ENCODE measurements at places on chromosomes 2 and 18.
A peak's percentile ranks its signal among the peaks of the same experiment; 100 is the strongest.

DNA sequence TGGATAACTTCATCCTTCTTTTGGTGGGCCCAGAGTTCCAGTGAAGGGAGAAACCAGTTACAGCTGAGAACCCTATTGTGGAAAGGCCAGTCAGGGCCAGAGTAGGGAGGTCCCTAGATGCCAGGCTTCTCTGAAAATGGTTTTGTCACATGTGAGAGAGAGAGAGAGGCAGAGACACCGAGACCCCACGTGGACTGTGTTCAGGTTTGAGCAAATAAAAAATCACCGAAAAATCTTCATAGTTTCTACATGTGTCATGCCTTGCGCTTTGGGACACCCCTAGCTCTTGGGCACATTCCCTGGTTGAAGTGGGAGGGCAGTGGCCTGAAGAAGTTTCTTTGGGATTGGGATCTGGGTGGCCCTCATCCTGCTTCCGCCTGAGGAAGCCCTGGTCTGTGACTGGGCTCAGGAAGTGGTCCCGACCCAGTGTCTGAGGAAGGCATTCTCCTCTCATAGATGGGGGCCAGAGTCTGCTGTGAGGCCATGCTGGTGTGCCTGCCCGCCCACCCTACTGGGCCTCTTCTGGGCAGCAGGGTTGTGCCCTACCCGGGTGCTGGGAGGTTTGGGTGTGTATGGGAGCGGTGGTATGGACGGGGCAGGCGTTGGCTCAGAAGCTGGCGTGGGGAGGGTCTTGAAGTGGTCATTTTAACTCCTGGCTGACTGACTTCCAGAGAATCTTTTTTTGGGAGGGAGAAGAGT, 16.1 kb downstream of the NCK2 start:
- DNase-seq, result no peak

- no peak for DNase-seq
Observed at GRCh38 chr2:234863043-234863934, 88.5 kb upstream of the SH3BP4 start.

- peak; percentile 69 for DNase-seq
Observed at GRCh38 chr2:234292205-234292961, 204.5 kb downstream of the ARL4C start.

DNA sequence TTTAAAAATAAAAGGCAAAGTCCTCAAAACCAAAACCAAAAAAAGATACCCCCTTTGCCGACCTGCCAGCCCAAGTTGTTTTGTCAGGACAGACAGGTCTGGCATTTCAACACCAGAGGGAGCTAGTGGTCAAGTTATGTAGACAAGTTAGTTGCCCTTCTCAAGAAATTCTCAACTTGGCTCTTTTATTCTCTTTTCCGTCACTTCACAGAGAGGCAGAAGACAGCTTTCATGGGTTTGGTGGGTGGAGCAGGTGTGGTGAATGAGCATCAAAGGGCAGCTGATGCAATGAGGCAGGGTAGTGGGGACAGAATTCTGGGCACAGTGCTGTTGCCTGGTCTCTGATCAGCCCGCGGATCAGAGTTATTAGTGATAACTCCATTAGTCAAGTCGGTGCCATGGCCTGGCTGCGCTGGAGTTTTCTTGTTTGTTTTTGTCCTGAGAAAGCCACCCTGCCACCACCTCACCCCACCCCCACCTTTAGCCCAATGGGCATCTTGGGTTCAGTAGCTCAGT, 303.7 kb upstream of the EPAS1 start:
- DNase-seq, result peak; percentile 20

DNA sequence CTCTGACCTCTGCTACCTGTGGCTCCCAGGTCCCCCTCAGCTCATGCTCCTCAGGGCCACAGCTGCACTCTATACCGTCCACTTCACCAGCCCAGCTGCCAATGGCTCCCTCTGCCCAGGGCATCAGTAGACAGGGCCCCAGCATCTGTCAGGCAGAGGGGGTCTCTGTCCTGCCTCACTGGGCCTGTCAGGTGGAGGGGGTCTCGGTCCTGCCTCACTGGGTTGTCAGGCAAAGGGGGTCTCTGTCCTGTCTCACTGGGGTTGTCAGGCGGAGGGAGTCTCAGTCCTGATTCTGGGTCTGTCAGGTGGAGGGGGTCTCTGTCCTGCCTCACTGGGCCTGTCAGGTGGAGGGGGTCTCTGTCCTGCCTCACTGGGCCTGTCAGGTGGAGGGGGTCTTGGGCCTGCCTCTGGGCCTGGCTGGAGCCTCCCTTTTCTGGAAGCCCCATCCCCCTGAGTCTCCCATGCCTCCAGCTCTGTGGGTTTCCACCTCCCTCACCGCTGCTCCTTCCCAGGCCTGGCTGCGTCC, 19.9 kb downstream of the SNORC start:
- no peak for DNase-seq

DNA sequence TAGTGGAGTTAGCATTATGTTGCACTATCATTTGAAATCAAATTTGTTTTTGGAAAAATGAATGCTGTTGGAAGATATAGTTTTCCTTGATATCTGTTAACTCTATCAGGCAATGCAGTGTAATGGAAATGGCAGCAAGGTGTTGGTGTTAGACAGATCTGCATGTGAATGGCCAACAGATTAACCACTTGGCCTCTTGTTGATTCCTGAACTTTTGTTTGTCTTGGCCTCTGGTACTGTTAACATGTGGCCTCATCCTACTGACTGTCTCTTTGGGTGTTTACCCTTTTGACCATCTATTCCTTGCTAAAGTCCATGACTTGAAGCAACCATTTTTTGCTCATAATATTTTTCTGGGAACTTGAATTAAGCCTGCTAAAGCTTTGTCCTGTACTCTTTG, 110.2 kb upstream of the CDH2 start:
- no peak for DNase-seq

GRCh38 chr2:168340931-168341330, 93.5 kb upstream of the STK39 start:
- DNase-seq, result no peak

DNA sequence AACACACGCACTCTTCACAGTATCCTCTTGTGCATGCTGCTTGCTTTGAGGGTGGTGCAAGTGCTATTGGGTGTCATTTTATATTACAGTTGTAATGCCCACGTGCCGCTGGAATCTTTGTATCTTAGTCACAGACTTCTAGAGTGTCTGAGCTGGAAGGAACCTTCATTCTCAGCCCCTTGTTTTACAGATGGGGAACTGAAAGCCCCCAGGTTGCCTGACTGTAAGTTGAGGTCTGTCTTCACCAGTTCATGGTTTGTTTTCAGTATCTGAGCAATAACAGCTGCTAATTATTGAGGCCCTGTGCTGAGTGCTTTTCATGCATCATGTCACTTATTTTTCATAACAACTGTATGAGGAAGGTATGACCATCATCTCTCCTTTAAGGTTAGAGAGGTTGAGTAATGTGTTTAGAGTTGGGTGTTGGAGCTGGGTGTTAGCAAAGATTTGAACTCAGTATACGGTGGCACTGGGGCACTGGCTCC, 77.0 kb downstream of the PRKCE start:
- DNase-seq, result no peak

DNA sequence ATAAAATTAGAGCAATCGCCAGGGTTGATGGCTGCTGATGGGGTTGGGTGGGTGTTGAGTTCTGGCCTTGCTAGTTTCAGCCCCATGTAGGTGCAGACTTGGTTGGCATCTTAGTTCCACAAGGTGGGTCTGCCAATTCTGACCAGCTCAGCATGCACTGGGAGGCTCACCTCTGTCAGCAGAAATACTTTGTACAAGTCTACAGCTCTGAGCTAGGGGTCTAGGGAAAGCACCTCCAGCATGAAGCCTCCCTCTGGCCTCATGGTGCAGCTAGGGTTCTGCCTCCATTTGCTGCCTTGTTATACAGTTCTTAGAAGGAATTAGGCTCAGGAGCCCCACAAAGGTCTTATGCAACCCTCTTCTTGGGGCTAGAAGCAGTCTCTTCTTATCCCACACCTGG, 278.9 kb upstream of the HDAC4 start:
- no peak for DNase-seq

DNA sequence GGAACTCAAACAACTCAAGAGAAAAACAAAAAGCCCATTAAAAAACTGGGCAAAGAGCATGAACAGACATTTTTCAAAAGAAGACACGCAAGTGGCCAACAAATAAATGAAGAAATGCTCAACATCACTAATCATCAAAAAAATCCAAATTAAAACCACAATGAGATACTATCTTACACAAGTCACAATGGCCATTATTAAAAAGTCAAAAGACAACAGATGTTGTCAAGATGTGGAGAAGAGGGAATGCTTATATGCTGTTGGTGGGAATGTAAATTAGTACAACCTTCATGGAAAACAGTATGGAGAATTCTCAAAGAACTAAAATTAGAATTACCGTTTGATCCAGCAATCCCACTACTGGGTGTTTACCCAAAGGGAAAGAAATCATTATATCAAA, 15.1 kb downstream of the LMAN1 start:
- DNase-seq, result no peak

- DNase-seq, result no peak
Observed at GRCh38 chr18:9260388-9261380, 73.9 kb upstream of the TWSG1 start.

- DNase-seq, result no peak
Observed at GRCh38 chr2:204065566-204065965, 129.0 kb downstream of the ICOS start.

DNA sequence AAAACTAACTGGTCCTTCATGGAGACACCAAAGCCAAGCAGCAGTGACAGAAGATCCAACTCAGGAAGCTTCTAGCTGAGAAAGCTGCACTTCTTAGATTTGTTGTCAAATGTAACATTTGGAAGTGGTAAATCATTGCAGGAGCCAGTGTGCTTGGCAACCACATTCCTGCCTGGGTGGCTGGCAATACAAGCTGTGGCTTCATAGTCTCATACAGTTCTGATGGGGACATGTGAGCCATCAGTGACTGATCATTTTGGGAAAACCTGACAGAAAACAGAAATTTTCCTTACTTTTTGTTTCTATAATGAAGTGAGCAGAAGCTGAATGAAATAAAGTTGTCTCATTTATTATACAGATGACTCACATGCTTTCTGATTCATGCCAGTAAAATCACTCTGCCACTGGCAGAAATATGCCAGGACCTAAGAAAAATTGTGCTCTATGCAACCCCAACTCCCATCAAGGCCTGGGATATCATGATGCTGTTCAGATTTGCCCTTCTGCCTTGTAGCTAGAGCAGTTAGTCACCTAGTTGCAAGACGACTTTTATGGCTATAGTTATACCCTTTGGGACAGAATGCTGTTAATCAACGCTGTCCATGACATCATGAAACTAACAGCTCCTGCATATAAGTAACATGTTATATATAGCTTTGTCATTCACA, 508.1 kb downstream of the ADCYAP1 start:
- no peak for DNase-seq

- no peak for DNase-seq
Observed at GRCh38 chr2:8441986-8442385, 239.9 kb upstream of the ID2 start.

- no peak for DNase-seq
Observed at GRCh38 chr2:235050980-235051351, 99.1 kb downstream of the SH3BP4 start.

DNA sequence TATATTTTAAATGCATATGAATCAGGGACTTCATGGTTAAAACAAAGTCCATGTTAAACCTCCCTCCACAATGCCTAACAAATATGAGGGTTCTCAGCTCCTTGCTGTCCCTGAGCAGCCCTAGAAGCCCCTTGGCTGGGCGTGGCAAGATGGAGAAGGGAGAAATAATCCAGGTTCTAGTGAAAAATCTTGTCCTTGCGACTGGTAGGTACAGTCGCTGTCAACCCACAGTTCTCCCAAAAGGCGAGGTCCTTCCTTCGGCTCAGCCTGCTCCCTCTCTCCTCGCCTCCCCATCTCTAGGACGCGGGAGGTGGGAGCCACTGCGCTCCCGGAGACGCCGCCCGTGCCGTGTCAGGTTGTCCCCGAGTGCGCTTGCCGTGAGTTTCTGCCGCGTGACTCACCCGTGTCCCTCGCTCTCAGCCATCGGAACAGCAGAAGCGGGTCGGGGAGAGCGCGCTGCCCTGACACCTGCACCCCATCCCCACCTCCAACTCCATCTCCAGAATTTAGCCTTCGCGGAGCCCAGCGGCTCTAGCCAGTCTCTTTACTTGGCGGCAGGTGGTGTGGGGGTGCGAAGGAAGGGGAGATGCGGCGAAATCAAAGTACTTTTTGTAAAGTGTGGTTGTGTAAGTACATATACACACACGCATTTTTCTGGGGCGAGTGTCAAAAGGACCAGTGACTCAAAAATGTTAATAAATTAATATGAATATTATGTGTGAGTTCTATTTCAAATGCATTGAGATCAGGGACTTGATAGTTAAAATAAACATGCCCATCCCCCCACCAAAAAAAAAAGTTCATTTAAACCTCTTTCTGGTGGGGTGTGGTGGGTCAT, 65.1 kb upstream of the TMEM17 start:
- no peak for DNase-seq

DNA sequence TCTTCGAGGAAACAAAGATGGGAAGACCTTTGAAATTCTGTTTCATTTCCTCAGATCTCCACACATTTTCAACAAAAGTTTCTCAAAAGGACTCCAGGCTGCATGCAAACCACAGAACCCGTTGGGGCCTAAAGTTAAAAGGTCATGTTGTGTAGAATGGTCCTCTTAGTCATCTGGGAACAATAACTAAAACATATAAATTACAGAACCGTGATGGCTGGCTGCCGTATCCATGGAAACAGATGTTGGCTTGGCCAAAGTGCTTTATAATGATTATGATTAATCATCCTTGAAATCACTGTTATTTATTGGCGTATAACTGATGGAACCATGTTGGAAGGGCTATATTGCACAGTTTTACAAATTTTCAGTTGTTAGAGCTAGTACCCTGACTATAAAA, 182.8 kb upstream of the CRIM1 start:
- DNase-seq, result no peak

DNA sequence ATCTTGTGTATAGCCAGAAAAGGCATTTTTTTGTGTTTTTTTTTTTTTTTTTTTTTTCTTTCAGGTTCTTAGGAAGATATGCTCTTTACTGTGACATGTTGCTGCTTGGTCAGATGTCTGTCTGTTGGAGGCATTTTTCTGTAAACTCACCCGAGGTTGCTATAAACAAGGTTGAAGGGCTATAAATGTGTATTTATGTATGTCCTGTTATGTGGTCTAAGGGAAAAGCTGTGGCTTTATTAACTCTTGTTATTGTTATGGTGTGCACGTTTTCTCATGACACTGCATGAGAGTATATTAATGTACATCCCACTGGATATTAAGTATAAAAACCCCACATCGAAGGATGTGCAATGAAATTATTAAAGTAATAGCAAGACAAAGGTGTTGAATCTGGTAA, 102.0 kb downstream of the ZNF532 start:
- DNase-seq, result no peak

DNA sequence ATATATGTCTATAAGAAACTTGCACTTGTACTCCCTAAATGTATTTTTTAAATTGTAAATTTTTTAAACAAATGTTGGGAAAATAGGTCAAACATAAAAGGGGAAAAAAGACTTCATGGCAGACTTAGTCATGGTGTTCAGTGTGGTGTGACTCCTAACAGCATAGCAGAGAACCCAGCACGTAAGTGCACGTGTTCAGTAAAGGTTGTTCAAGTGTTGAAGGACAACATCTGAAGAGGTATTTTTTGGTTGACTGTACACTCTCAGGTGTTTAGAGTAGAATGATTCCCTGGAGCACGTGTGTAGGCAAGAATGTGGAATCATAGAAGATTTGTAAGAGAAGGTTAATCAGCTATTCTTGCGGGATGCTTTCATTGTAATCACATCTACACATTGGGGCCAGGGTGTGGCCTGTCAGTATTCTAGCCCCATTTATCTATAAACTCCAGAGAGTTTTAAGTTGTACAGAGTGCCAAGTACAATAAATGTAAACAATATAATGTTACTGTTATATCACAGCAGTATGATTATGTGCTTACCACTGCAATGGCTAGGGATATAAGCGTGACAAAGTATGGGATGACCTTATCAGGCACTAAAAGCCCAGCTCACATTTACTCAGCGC, 106.8 kb downstream of the CRIM1 start:
- no peak for DNase-seq
